ENCODE measurements at places on chromosomes 2 and 18. TPM values are rescaled to one million over a fixed set of nuclear protein-coding genes. Genes with fewer than 3 reads are reported as not detected.
A peak's percentile ranks its signal among the peaks of the same experiment; 100 is the strongest.

CAD gene
- 17.8 TPM for total RNA-seq

SPRED2 gene
- total RNA-seq: 4.8 TPM

CDCA7 gene
- 12.0 TPM for total RNA-seq

SOX11 gene
- 4.7 TPM for total RNA-seq

CTNNA2 gene
- total RNA-seq: not detected

TNFAIP6 gene
- total RNA-seq: 2.2 TPM

DNA sequence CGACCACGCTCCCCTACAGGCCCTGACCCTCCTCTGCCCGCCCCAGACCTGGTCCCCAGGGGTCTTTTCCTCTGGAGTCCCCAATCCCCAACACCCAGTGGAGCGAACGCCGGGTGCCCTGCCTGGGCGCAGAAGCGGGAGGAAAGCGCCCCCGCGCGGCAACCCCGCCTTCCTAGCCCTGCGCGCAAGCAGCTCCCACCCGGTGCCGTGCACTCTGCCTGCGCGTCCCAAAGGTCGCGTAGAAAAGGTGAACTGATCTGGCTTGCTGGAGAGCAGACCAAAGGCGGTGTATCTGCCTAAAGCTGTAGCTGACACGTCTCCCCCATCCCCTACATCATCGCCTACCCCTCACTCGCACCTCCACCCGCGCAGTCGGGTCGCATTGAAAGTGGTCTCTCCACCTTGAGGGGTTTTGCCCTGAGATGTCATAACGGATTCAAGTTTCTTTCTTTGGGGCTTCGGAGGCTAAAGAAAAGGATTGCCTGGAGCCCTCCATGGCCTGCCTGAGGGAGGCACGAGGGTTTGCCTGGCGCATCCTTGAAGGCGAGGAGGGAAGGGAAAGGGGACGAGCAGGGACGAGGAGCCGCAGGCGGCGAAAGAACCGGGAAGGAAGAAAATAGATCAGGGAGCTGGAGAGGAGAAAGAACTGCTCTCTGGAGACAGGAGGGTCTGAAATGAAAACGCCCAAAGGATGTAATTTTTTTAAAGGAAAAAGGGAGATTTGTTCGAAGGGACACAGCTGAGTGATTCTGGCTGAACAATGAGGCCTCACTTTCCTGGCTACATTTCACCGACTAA lies 5.8 kb downstream of the GAD1 start:
- DNase-seq: no peak

DNA sequence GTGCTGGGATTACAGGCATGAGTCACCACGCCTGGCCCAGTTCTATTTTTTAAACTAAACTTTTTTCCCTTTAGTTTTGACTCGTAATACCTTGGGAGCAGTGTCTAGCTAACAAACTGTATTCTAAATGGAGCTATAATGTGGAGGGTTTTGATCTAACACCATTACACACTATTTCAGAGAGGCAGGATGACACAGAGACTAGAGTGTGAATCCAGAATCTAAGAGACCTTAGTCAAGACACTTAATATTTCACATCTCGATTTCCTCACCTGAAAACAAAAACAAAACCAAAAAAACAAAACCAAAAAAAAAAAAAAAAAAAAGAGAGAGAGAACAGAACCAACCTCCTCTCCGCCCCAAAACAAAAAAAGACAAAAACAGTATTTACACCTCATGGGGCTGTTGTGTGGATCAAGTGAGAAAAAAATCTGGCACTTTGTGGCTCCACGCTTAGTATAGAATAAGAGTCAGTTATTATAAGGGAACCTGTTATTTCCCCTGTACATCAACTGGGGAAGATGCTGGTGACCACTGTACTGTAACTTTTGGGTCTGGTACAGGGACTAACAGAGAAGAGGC lies 31.3 kb downstream of the DARS1 start:
- no peak for DNase-seq

- peak; percentile 29 for DNase-seq
Observed at GRCh38 chr18:56067214-56067894, 479.4 kb upstream of the TCF4 start.

DNA sequence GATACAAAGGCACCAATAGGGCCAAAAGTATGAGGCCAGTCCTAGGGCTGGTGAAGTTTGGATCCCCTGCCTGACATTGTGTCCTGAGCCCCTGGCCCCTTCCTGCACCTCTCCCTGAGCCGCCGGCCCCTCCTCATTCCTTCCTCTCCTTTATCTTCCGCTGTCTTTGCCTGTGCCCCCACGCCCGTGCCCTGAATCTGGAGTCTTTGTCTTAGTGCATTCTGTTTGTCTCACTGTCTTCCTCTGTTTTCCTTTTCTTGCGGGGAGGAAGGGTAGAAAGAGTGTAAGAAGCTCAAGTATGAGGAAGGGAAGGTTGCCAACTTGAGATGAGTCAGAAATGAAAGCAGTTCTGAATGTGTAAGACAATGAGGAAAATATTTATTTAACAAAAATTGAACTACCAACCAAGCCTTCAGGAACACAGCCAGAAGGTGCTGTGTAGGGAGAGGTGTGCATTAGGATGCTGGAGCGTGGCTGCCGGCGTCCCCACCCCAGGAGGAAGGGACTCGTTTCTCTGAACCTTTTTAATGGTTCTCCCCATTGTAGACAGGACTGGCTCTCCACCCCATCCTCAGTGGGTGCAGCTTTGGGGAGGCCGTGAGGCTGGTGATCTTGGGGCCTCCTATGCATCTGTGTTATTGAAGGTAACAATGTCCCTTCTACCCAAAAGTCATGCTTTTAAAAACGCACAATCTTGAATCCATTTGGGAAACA lies 133.1 kb downstream of the NEDD4L start:
- peak; percentile 95 for DNase-seq

DNA sequence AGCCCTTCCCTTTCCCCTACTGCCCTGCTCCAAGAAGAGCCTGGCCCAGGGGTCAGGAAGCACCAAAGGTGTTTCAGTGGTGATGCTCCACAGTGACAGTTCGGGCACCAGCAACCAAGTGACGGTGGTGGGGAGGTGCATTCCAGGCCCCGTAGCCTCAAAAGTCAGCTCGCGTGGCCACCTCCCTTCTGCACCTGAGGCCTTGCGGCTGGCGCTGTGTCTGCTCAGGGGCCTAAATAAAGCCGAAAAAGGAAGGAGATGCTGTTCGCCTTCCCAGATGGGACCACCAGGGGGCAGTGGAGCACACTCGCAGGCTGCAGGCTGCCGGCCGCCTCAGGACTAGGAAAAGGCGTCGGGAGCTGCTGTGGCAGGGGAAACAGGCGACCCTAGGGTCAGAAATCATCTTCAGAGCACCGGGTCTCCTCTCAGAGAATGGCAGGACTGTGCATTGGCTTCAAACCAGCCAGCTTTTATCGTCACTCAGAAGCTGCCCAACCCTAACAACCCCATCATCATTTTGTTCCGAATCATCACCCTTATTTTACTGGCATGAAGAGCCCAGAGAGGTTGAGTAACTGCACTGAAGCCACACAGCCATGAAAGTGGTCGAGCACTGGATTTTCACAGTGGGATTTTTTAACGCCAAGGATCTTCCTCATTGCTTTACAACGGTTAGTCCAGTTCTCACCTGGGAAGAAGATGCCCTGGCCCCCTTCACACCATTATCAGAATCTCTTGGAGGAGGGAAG lies 213.0 kb upstream of the CELF4 start:
- no peak for DNase-seq

GRCh38 chr2:112995346-112995920 lies 9.8 kb upstream of the IL36A start:
- no peak for DNase-seq

DNA sequence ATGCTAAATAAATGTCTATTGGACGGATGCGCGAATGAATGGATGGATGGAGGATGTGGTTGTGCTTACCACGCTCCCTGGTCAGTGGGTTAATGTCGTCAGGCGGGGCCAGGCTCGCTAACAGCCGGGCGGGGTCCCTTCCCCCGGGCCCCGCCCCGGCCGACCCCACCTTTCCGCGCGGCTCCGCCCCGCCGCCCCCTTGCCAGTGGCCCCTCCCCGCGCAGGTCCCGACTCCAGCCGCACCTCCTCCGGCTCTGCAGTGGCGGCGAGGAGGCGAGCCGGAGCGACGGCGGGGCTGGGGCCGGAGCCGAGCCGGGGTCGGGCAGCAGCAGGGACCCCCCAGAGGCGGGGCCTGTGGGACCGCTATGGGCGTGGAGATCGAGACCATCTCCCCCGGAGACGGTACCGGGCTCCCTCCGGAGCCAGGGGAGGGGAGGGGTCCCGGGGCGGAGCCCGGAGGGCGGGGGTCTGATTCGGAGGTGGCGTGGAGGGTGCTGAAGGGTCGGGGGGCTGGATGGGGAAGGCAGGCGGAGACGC lies at the start of gene FKBP1B:
TSS of gene FKBP1B (plus strand) at position 257 of the 537 bp plus-strand sequence. CDS start at position 366, 109 bp downstream.
- peak; percentile 45 for DNase-seq

DNA sequence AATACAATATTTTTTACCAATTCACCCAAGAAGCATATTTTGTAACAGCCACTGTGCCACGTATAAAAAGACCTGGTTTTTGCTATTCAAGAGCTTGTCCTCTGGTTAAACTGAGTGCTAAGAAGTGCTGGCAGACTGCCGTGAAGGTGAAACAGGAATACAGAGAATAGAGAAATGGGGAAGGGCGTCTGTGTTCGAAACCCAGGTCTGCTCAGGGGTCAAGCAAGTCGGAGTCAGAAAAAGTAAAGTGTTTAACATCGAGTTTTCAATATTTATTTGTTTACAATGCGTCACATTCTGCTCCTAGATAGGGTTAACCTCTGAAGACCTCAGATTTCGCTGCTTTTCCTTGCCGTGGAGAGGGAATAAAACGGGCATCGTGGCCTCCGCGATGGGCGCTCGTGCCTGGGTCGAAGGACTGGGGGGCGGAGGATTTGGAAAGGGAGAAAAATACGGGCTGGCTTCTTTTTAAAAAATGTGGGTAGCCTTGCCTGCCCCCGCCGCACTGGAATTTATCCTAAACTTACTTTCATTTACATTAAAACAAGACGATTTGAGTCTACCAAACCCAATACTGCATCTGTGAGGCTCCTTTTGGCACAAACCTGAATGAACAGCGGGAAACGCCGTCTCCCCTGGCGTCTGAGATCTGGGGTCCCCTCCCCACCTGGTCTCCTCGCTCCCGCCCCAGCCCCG lies 1.1 kb upstream of the SNTG2 start:
- DNase-seq: no peak

DNA sequence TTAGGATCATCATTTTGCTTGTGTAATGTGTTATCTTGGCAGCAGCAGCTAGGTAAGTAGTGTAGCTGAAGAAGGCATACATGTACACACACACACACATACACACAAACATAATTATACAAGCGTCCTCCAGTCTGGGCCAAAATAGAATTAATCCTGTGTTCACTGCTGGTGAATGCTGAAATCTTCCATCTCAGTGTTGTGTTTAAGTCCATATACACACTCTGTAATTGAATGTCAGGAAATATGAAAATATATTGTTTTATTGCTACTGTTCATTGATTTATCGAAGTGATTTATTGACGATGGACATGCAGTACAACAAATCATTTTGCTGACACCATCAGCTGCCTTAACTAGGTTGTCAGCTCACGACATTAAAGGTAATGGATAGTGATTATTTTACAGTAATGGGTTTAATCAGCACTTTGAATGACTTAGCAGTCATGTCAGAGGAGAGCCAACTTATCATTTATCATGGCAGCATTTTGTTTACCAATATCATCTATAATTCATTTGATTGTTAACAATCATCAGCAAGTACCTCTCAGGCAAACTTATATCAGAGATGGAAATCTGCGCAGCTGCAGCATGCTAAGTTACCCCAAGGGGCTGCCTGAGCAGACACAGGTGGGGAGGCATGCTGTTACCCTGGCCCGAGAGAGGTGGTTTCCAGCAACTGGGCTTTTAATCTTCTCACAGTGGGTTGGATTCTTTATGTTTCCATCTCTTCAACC lies 83.7 kb upstream of the FSHR start:
- no peak for DNase-seq

DNA sequence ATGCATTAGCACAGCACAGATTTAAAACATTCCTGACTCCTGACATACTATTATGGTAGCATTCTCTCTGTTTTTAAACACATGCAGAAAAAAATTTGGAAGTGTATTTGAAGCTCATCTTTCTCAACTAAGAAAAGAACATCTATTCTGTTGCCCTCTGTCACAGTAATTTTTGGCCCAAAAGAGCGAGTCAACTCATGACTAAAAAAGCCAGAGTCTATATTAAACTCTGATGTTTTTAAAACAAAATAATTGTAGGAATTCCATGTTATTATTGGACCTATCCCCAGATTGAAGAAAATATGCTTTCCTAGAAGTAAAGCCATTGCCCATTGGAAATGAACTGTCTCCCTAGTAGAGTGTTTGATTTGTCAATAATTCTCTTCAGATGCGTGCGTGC lies 96.7 kb downstream of the CRIM1 start:
- DNase-seq: peak; percentile 80

DNA sequence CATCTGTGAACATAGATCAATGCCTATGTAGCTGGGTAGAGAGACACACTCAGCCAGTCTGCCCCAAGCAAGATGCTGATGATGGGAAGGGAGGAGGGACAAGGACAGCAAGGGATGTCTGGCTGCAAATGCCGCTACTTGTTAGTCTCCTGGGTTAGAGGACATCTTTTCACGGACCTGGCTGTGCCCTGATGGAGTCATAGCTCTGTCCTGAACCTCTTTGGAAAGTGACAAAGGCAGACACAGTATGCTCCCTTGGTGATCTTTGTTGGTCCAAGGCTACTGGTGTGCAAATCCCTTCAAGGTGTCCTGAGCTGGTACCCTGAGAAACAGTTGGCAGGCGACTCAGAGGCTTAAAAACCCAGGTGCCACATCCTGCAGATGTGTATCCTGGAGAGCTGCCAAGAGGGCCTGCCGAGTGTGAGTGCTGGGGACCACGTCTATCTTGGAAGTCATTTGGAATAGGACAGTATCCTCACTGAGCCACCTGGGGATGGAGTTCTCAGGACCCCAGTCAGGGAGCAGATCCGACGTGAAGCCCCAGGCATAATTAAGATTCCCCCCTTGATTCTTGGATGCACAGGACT lies 10.8 kb downstream of the FOSL2 start:
- DNase-seq: no peak

- DNase-seq: no peak
Observed at GRCh38 chr2:131419441-131419840, 55.5 kb upstream of the RAB6D start.

DNA sequence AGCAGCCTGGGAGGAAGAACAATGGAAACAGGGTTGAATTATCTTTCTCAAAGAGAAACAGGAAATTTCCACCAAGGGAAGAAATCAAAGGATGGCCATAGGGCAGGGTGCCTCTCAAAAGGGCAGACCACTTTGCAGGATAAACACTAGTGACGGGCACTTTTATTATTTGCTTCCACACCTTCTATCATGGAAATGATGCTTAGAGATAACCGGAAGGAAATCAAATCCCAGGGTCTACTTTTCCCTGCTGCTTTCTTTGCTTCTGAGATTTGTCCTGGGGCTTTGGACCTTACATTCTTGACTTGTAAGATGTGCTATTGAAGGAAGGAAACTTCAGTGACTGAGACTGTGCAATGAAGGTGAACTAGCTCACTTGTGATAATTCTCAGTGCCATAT lies 1.1 kb upstream of the SCN9A start:
- no peak for DNase-seq

- no peak for DNase-seq
Observed at GRCh38 chr2:105244451-105244850, 2.9 kb downstream of the GPR45 start.
